ENCODE measurements at places on chromosomes 5 and 9.

- DNase-seq = no peak
These were observed 57.0 kb downstream of the SECISBP2 start for GRCh38 chr9:89375191-89375760.

DNA sequence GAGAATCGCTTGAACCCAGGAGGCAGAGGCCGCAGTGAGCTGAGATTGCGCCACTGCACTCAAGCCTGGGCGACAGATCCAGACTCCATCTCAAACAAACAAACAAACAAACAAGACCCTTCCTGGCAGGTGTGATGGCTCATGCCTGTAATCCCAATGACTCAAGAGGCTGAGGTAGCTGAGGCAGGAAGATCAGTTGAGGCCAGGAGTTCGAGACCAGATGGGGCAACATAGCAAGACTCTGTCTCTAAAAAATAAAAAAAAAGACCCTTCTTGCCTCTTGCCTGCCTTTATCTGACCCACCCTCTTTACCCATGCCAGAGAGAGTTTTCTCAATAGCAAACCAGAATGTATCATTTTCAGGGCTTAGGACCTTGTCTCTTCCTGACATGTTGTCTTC is 8.8 kb upstream of the PANK3 start:
- no peak for DNase-seq

GRCh38 chr5:67003935-67004729 is 192.5 kb downstream of the CD180 start:
- DNase-seq = peak; percentile 38

DNA sequence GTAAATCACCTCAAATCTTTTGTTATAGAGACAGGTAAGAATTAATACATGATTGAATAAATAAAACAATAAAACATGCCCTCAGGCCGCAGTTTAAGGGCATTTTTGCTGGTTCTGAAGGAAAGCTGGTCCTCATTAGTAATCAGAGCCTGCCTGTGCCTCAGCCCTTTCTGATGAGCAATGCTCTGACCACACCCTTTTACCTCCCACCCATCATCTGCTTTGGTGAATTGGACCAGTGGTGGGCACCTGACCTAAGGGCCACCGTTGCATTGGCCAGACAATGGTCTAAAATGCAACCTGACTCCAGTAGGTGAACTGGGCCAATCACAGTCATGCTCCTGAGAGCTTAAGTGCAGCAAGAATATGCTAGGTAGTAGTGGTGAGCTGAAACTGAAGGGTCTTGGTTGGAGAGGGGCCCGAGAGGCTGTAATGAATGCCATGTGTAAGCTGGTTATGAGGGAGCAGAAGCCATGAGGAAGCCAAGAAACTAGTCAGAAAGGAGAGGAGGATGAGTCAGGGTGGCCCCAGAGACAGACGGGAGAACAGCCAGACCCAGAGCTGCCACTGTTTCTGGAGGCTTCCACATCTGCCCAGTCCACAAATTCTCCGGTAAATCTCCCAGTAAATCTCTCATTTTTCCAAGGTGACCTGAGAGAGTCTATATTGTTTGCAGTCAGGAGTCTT is 45.5 kb upstream of the ZSWIM6 start:
- no peak for DNase-seq

DNA sequence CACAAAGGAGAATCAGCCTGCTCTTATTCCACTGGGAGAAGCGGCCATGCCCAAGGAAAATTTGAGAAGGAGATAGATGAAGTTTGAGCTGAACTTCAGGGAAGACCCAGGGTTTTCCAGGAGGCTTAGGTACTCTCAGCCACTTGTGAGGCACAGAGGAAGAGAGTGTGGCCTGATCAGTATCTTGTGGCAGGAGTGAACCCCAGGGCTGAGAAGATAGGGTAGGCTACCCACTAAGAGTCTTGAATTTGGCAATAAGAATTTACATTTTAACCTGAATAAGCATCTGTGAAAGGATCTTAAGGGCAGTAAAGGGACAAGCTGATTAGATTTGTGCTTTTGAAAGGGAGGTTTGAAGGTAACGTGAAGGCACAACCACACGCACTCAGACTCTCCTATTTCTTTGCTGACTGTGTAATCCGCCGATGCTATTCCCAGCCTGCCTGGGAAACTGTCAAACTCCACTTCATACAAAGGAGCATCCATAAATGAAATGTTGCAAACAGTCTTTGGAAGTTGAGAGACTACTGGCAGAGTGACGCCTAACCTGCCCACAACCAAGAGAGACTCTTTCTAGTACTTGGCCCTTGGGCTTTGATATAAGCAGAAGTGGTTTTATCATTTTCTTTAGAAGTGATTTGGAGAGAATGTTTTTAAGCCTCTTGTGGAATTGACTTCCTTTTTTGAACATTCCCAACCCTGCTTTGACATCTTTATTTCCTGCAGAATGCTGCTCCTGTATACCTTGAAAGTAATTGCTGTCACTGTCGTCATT is 108.2 kb upstream of the VCAN start:
- DNase-seq = no peak

DNA sequence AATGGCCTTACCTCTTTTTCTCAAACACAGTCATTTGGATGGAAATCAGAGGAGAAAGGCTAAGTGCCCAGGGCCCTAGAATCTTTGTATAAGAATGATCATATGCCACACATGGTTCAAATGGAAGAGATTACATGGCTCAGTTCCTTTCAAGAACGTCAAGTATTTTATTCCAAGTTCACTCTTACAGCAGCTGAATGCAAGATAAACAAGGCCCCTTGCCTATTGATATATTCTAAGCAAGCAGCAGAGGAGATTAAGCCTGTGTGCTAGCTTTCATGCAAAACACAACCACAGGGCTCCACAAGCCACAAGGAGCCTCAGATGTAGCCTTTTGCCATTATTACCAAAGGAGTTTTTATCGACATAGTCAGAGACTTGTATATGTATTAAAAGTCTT is 55.3 kb upstream of the SLCO6A1 start:
- DNase-seq = no peak

DNA sequence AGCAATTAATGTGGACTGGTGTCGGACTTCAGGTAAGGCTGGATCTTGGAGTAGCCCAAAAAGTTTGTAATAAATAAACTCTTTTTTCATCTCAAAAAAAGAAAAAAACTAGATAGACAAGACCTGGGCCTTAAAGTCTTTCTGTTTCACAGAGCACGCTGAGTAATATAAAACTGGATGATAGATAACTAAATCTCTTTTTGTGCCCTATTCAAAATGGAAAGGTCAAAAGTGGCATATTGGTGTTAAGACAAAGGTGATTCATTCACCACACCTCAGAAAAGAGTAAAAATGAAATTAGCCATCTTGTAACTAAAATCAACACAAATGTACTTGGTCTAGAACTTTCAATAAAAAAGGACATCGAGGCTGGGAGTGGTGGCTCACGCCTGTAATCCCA is 30.3 kb upstream of the RFK start:
- DNase-seq = no peak

DNA sequence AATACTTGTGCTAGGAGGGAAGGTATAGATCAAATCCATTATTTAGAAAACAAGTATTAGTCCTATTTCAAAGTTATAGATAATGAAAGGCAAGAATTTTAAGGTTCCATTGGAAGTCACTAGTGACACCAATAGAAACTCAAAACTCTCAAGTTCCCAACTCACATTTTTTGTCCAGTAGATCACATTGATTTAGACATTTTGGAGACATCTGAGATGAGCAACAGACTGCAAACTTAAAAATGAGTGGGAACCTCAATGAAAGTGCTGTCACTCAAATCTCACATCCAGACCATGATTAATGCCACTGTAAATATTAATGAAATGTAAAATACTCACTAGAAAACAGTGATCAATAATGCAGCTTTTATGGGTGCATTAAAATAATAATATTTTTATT is 405.0 kb downstream of the ENC1 start:
- no peak for DNase-seq
